Activated CD4-positive, alpha-beta T cell treated with anti-CD3 and anti-CD28 coated beads, Interleukin-2, Interleukin-6, amounts not matched to agents 100 ng/mL and 50 ng/mL, durations not matched to agents 16 hours and 8 hours (primary cell): ENCODE measurements at places on chromosomes 7 and 10.

DNA sequence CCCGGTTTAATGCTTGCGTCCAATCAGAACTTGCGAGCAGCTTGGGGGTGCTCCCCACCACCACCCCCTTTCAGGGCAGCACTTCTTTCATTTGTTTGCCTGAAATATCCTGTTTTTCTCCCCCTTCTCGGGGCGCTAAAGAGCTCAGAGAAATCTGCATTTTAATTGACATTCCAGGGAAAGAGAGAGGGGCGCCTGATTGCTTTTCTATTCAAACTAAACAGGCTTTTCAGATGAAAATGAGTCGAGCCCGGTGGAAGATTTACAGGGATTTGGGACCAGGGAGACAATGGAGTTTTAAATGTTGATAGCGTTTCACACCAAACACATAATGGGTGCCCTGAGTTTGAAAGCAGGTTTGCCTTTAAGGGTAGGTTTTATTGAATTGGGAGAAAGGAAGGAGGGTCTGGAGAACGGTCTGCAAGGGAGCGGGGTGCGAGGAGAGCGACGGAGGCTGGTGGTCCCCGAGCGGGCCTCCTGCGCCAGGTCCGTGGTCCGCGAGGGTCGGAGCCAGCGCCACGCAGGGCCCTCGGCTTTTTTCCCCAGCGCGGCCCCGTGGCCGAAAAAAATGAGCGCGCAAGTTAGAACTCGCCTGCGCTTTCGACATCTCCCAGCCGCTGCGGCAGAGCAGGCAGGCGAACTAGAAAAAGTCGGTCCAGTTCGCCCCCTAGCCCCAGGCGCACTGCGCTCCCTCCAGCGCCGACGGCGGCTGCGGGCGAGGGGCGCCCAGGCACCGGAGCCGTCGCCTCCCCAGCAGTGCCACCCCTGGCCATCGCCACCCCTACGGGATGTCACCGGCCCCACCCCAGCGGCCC lies 1.3 kb downstream of the FGFR2 start:
- DNase-seq, result no peak

DNA sequence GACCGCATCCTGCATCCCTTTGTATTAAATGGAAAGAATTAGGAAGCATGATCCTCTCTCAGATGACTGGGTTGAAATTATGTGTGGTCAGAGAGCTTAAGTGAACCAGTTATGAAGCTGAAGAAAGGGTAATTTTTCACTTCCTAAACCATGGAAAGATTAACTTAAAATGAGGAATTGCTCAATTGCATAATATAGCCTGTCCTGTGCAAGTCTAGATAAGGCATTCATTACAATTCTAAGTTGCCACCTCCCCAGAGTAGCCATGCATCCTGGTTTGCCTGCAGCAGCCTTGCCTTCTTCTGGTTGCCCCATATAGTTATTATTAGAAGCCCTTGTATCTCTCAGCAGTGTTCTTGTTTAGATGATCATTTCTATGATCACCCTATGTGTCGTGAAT lies 45.3 kb downstream of the STARD3NL start:
- no peak for DNase-seq

GRCh38 chr10:131277969-131278368 lies 33.6 kb downstream of the TCERG1L start:
- DNase-seq, result no peak

GRCh38 chr10:3064423-3064822 lies 2.9 kb upstream of the PFKP start:
- DNase-seq, result no peak

GRCh38 chr7:87933605-87933952 lies 472 bp upstream of the ADAM22 start:
- peak; percentile 6 for DNase-seq

- no peak for DNase-seq
Measured at GRCh38 chr7:152074673-152075072, 49.2 kb downstream of the GALNT11 start.

- no peak for DNase-seq
Measured at GRCh38 chr10:76738991-76739390, 898.6 kb downstream of the KCNMA1 start.
